ENCODE measurements at places on chromosomes 16 and 17. TPM values are rescaled to one million over a fixed set of nuclear protein-coding genes. Genes with fewer than 3 reads are reported as not detected.
A peak's percentile ranks its signal among the peaks of the same experiment; 100 is the strongest.

The TIGD7 gene
- 3.2 TPM for polyA plus RNA-seq

The CACNG1 gene
- not detected for polyA plus RNA-seq

The KRT9 gene
- polyA plus RNA-seq, result not detected

The CLEC19A gene
- not detected for polyA plus RNA-seq

The CDH13 gene
- not detected for polyA plus RNA-seq

The TBC1D3 gene
- polyA plus RNA-seq, result not detected

The GLTPD2 gene
- not detected for polyA plus RNA-seq

The PMFBP1 gene
- not detected for polyA plus RNA-seq

The PRRT2 gene
- polyA plus RNA-seq, result 0.37 TPM

The QPRT gene
- 0.53 TPM for polyA plus RNA-seq

The ENDOV gene
- polyA plus RNA-seq, result 10.1 TPM

DNA sequence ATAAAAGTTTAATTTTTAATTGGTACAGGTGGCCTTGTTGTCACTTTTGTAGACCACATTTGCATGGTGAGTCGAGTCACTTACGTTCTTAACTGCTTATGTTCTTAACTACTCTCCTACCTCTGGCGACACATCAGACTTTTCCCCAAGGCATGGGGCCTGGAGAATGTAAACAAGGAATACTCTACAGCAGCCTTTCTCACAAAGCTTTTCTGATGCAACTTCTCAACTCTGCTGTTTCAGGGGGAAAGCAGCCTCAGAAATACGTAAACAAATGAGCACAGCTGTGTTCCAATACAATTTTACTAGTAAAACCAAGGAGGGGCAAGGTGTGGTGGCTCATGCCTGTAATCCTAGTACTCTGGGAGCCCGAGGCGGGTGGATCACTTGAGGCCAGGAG, 6.9 kb downstream of the KARS1 start:
- no peak for DNase-seq
- peaks cover 59% of the 10 kb centered on the region for H3K36me3 ChIP-seq
- no peak overlapping the region for H3K27ac ChIP-seq
- no peak overlapping the region for H3K4me3 ChIP-seq
- H3K4me1 ChIP-seq, result peaks cover 36% of the 10 kb centered on the region

GRCh38 chr16:576823-577201, 7.0 kb downstream of the PIGQ start:
- no peaks in the 10 kb centered on the region for H3K4me1 ChIP-seq
- no peak for DNase-seq
- no peaks in the 10 kb centered on the region for H3K36me3 ChIP-seq
- no peaks in the 10 kb centered on the region for H3K27me3 ChIP-seq
- no peak overlapping the region for H3K4me3 ChIP-seq

DNA sequence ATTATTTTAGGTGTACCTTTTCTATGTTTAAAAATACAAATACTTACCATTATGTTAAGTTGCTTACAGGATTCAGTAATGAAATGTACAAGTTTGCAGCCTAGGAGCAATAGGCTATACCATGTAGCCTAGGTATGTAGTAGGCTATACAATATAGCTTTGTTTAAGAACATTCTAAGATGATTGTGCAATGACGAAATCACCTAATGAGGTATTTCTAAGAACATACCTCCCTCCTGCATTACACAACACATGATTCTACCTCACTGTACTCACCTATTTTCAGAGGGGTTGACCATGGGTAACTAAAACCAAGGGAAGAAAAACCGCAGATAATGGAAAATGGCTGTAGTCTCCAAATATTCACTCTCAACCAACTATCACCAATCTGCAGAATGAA, 35.3 kb upstream of the TBC1D3K start:
- H3K36me3 ChIP-seq, result no peaks in the 10 kb centered on the region
- H3K27me3 ChIP-seq, result no peaks in the 10 kb centered on the region
- no peak for DNase-seq
- H3K27ac ChIP-seq, result no peak overlapping the region

DNA sequence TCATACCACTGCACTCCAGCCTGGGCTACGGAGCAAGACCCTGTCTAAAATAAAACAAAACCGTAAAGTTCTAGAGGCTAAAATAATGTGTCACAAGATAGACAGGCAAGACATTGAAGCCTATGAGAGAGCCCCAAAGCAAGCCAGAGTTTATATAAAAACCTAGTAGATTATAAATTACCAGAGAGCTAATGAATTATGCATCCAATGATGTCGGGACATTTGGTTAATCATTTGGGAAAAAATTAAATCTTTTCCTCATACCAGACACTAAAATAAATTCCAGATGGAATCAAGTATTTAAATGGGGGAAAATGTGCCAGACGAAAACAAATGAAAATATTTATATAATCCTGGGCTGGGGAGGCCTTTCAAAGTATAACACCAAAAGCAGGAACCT, 24.2 kb downstream of the CCDC40 start:
- H3K4me1 ChIP-seq, result no peaks in the 10 kb centered on the region
- no peak overlapping the region for H3K4me3 ChIP-seq
- no peak for DNase-seq
- no peak overlapping the region for H3K27ac ChIP-seq
- H3K27me3 ChIP-seq, result no peaks in the 10 kb centered on the region

- no peak for DNase-seq
- H3K4me3 ChIP-seq, result no peak overlapping the region
- H3K4me1 ChIP-seq, result no peaks in the 10 kb centered on the region
These were observed 32.2 kb downstream of the TRIM37 start for GRCh38 chr17:59074494-59074893.

- no peaks in the 10 kb centered on the region for H3K36me3 ChIP-seq
- no peak for DNase-seq
- no peak overlapping the region for H3K27ac ChIP-seq
These were observed 137.1 kb downstream of the CYB561 start for GRCh38 chr17:63309021-63309420.

GRCh38 chr16:15450624-15451023, 16.2 kb downstream of the BMERB1 start:
- H3K27me3 ChIP-seq, result no peaks in the 10 kb centered on the region
- H3K27ac ChIP-seq, result no peak overlapping the region
- DNase-seq, result no peak

- no peak for DNase-seq
- H3K27ac ChIP-seq, result no peak overlapping the region
- H3K4me1 ChIP-seq, result no peaks in the 10 kb centered on the region
These were observed 16.5 kb downstream of the NMT1 start for GRCh38 chr17:45077643-45078042.

- H3K4me1 ChIP-seq, result no peaks in the 10 kb centered on the region
- H3K4me3 ChIP-seq, result no peak overlapping the region
- no peak overlapping the region for H3K27ac ChIP-seq
- no peaks in the 10 kb centered on the region for H3K27me3 ChIP-seq
- no peaks in the 10 kb centered on the region for H3K36me3 ChIP-seq
These were observed 19.0 kb downstream of the ABCC12 start for GRCh38 chr16:48136547-48137360.

GRCh38 chr16:79050063-79050462, 550.5 kb downstream of the MAF start:
- H3K27me3 ChIP-seq, result no peaks in the 10 kb centered on the region
- DNase-seq, result no peak
- H3K4me1 ChIP-seq, result no peaks in the 10 kb centered on the region
- H3K36me3 ChIP-seq, result no peaks in the 10 kb centered on the region

GRCh38 chr16:46583036-46583435, 38.1 kb downstream of the SHCBP1 start:
- peaks cover 10% of the 10 kb centered on the region for H3K4me1 ChIP-seq
- no peaks in the 10 kb centered on the region for H3K36me3 ChIP-seq
- H3K4me3 ChIP-seq, result no peak overlapping the region

GRCh38 chr17:72173499-72174116, 52.8 kb downstream of the SOX9 start:
- no peaks in the 10 kb centered on the region for H3K27me3 ChIP-seq
- DNase-seq, result no peak
- no peak overlapping the region for H3K4me3 ChIP-seq
- H3K36me3 ChIP-seq, result no peaks in the 10 kb centered on the region
- no peaks in the 10 kb centered on the region for H3K4me1 ChIP-seq

- H3K27me3 ChIP-seq, result no peaks in the 10 kb centered on the region
- H3K4me1 ChIP-seq, result peaks cover 58% of the 10 kb centered on the region
- H3K4me3 ChIP-seq, result peak within 1 kb of the TSS; percentile 93
These were observed at the start of gene PPP1R9B for GRCh38 chr17:50150354-50151040. Gene PPP1R9B (minus strand): TSS chr17:50150677. CDS start chr17:50150513, 164 bp downstream.

DNA sequence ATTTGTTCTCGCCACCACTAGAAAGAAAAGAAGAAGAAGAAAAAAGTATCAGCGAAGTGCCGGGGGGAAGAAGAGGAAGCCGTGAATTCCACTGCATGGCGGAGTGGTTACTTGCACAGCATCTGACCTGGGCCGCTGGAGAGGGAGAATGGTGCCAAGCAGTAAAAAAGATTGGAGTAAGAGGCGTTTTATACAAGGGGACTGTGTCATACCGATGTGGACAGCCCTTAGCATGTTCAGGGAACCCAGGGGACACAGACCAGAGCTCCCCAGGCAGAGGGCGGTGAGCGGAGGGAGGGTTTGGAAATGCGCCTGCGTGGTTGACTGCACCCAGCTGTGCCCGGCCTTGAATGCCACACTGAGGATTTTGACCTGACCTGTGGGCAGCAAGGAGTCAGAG, 52.8 kb downstream of the PLXDC1 start:
- no peaks in the 10 kb centered on the region for H3K36me3 ChIP-seq
- no peak overlapping the region for H3K4me3 ChIP-seq
- no peak for DNase-seq
- H3K27me3 ChIP-seq, result no peaks in the 10 kb centered on the region
- H3K4me1 ChIP-seq, result peaks cover 58% of the 10 kb centered on the region

Data from CD4-positive, alpha-beta memory T cell (primary cell).